Stimulated activated naive CD4-positive, alpha-beta T cell (primary cell): ENCODE measurements at places on chromosomes 7 and 10.

DNA sequence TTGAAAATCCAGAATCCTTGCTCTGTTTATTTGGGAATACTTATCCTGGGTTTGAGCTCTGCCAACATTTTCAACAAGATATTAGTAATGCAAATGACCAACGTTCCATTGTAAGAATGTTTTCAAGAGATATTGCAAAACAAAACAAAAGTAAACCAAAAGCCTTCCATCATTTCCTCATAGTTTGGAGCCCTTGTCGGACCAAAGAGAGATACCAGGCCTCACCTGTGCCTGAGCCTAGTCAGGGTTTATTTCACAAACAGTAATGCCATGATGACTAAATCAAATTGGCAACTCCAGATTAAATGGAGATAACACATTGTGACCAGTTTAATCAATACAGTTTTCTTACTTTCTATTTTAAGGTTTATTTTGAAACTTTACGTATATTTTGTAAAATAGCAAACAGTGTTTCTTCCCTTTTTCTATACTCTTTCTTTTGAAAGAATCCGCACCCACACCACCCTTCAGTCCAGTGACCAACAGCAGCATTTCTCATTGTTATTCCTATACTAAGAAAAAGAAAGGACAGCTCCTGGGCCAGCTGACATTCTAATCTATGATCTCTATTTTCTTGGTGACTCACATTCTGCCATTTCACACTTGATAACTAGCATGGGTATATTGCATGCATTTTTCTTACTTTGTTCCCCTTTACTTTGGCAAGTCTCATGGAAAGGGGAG is 168.5 kb upstream of the MEOX2 start:
- no peak for DNase-seq

- DNase-seq = no peak
These were observed 272.5 kb downstream of the NEBL start for GRCh38 chr10:20624642-20625041.

DNA sequence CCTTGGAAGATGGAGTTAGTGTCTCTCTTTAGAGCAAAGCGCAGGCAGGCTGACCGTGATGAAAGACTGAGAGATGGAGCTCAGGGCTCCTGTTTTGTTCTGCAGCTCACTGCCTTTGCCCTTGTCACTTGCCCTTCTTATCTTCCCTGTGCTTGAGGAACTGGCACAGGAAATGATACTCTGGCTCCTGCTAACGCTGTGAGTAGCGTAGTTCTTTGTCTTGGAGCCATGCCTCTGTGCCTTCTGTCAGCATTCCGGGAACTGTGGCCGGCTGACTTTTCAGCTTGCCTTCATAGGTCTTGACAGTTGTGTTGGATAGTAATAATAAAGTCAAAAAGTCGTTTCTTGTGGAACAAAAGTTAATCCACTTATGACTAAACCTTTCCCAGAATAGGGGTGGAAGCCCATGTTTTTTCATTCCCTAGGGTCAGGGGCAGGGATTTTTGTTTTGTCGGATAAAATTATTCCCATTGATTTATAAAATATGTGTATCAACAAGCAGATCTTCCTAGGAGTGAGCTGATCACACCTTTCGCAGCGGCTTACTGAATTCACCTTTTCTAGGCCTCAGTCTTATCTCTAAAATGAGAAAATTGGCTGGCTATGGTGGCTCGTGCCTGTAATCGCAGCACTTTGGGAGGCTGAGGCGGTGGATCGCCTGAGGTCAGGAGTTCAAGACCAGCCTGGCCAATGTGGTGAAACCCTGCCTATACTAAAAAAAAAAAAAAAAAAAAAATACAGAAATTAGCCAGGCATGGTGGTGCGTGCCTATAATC is 16.6 kb upstream of the TMEM236 start:
- DNase-seq = no peak

- DNase-seq = no peak
These were observed 1.0 kb upstream of the PILRA start for GRCh38 chr7:100372256-100372655.

DNA sequence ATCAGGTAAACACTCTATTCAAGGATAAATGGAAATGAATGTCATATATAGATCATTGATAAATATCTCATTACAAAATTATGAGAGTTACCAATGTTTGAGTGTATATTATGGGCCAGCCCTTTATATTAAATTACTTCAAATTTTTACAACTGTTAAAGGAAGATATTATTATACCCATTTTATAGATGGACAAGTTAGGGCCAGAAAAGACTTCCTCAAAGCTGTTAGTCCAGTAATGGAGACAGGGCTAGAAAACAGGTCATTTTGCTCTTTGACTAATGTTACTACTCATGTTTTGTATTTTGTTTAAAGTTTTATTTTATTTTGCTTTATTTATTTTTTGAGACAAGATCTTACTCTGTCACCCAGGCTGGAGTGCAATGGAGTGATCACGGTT is 101.6 kb downstream of the CFTR start:
- no peak for DNase-seq

DNA sequence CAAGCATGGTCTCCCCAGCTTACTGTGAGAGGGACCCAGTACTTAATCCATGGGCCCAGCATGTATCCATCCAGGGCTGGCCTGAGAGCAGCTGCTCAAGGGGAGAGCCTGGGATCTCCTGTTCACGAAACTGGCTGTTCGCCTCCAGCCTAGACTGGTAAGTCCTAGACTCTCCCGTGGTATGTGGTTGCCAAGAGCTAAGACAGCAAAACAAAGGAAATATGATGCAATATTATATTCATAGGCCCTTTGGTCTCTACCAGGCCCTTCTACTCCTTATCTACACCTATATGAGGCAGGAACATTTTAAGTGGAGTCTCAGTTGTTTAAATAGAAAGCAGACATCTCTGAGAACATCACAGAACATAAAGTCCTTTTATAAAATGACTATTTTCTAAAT is 28.9 kb upstream of the STK17A start:
- DNase-seq = no peak

DNA sequence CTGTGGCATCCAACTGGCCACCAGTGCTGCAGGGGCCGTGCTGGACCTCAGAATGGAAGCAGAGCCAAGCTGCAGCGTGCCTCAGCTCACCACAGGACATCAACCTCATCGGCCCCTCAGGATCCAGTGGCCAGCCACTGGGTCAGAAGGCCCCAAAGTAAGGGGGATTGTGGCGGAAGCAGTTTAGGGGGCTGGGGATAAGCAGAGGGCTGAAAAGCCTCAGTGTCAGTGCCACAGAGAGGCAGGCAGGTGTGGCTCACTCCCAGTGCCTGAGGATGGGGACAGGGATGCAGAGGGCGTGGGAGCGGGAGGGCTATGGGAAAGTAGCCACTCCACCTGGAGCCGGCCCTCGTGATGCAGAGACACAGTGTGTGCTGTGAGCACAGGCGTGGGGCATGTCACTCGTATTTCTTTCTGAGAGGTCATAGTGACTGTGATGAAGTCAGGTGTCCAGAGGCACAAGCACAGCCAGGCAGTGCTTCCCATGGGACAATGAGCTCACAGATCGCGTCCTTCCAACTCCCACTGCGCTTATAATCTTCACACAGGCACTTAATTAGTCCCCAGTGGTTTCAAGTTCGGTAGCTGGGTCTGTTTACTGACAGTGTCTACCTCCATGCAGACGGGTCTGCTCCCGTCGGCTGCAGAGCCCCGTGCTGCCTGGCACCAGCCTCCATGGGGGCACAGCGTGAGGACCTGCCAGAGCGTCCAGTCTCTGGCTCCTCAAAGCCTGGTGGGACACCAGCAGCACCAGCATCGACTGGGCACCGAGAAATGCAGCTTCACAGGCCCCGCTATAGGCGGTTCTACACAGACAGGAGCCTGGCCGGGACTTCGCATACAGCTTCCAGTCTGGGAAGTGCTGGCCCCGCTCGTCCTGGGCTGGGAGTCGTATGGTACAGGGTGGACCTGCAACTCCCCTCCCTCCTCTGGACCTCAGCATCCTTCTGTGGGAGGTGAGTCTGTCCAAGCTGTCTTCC is 42.9 kb upstream of the CNPY1 start:
- DNase-seq = no peak
